Small intestine (tissue), 16 donors: ENCODE measurements at places on chromosomes 4 and X. TPM values are rescaled to one million over a fixed set of nuclear protein-coding genes. Genes with fewer than 3 reads are reported as not detected.

- H3K27ac ChIP-seq: no peak overlapping the region
- no peaks in the 10 kb centered on the region for H3K36me3 ChIP-seq
- H3K4me3 ChIP-seq: no peak overlapping the region
- H3K4me1 ChIP-seq: no peaks in the 10 kb centered on the region
- DNase-seq: peak; percentile 64
- no peaks in the 10 kb centered on the region for H3K27me3 ChIP-seq
These were observed 25.4 kb upstream of the SLAIN2 start for GRCh38 chr4:48315728-48316630.

DNA sequence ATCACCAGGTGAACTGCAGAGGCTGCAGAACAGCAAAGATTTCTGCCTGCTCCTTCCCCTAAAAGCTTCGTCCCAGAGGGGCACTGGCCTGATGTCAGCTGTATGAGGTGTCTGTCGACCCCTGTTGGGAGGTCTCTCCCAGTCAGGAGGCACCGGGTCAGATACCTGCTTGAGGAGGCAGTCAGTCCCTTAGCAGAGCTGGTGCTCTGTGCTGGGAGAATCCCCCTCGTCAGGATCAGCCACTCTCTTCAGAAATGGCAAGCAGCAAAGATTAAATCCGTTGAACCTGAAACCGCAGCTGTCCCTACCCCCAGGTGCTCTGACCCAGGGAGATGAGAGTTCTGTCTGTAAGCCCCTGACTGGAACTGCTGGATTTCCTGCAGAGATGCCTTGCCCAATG lies 1166.3 kb upstream of the ADGRL3 start:
- H3K4me1 ChIP-seq: no peaks in the 10 kb centered on the region
- DNase-seq: no peak
- H3K27me3 ChIP-seq: no peaks in the 10 kb centered on the region
- H3K27ac ChIP-seq: no peak overlapping the region

GRCh38 chrX:132833373-132833772 lies 125.1 kb downstream of the HS6ST2 start:
- no peak for DNase-seq
- H3K27ac ChIP-seq: no peak overlapping the region
- H3K27me3 ChIP-seq: no peaks in the 10 kb centered on the region
- no peak overlapping the region for H3K4me3 ChIP-seq

DNA sequence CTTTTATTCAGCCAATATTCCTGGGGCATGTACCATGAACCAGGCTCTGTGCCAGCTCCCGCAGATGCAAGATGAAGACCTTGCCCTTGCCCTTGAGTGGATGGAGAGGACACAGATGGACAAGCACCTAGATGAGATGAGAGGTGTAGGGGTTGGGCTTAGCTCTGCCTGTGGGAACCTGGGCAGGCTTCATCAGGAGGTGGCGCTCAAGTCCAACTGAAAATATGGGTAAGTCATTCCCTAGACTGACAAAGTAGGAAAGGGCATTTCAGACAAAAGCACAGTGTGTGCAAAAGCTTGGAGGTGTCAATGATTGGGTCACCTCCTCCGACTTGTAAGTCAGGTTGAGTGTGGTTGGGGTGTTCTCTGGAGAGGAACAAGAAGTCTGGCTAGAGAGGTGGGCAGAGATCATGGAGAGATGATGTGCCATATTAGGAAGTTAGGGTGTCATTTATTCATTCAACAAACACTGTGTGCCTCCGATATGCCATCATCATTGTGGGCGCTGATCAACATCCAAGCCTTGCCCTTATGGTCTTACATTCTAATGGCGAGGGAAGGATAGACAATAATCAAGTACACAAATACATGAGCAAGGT lies 64.6 kb downstream of the ANAPC4 start:
- peak; percentile 72 for DNase-seq
- H3K27me3 ChIP-seq: no peaks in the 10 kb centered on the region
- no peaks in the 10 kb centered on the region for H3K4me1 ChIP-seq
- no peaks in the 10 kb centered on the region for H3K36me3 ChIP-seq
- no peak overlapping the region for H3K4me3 ChIP-seq

GRCh38 chrX:135509885-135510284 lies 10.6 kb upstream of the INTS6L start:
- H3K36me3 ChIP-seq: no peaks in the 10 kb centered on the region
- H3K27ac ChIP-seq: no peak overlapping the region
- H3K4me1 ChIP-seq: no peaks in the 10 kb centered on the region
- no peaks in the 10 kb centered on the region for H3K27me3 ChIP-seq
- no peak overlapping the region for H3K4me3 ChIP-seq
- DNase-seq: no peak

DNA sequence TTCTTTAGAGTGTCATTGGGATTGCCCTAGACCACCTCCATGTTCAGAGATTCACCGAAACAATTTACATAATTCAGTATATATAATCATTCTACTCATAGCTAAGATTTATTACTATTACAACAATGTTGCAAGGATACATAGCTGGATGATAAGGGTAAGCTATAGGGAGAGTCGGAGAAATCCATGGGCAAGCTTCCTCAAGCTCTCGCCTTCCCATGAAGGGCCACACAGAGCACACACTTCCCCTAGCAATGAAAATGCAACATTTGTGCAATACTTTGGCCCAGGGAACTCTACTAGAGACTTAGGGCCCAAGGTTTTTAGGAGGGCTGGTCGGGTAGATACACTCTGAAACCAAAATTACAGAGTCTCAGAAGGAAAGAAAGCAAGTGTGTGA lies 49.7 kb upstream of the ABCG2 start:
- no peak overlapping the region for H3K27ac ChIP-seq
- no peaks in the 10 kb centered on the region for H3K36me3 ChIP-seq
- no peaks in the 10 kb centered on the region for H3K4me1 ChIP-seq
- H3K4me3 ChIP-seq: no peak overlapping the region
- H3K27me3 ChIP-seq: no peaks in the 10 kb centered on the region

The BRS3 gene
- polyA plus RNA-seq: not detected

The EFHC2 gene
- polyA plus RNA-seq: 0.54 TPM

The SHROOM4 gene
- polyA plus RNA-seq: 3.1 TPM

The C4orf33 gene
- polyA plus RNA-seq: 18.1 TPM

The MAP9 gene
- polyA plus RNA-seq: 0.22 TPM
